NCI-H2081 treated with DMSO at 0.1 percent for 48 hours (cell line): ENCODE measurements at places on chromosomes 6 and 20.

GRCh38 chr6:148954461-148954860 lies 207.6 kb downstream of the UST start:
- DNase-seq = no peak

DNA sequence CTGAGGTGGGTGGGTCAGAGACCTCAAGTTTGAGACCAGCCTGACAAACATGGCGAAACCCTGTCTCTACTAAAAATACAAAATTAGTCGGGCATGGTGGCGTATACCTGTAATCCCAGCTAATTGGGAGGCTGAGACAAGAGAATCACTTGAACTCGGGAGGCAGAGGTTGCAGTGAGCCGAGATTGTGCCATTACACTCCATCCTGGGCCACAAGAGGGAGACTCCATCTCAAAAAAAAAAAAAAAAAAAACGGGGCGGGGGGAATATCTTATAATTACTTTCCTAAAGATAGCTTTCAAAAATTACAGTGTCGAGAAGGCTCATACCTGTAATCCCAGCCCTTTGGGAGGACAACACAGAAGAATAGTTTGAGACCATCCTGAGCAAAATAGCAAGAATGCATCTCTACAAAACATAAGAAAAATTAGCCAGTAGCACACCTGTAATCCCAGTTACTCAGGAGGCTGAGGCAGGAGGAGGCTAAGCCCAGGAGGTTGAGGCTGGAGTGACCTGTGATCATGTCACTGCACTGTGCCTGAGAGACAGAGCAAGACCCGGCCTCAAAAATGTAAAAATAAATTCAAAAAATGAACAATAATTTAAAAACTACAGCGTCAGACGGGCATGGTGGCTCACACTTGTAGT lies 25.8 kb downstream of the CBFA2T2 start:
- DNase-seq = no peak

DNA sequence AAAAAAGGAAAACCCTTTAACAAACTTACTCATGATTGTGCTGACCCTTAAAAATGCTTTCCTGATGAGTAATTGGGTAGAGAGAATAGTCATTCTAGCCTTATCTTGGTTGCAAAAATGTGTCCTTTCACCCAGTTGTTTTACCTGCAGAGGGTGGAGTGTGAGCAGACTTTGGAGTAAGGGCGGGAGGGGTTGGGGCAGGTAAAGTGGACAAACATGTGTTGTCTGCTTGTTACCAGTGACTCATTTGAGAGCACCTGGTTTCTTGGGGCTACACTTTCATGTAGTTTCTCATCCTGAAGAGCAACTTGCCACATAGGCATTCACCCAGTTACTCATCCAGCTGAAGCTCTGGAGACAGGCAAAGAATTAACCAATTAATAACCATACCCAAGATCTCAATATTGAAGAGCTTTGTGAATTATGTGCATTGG lies 121.1 kb downstream of the TNFRSF21 start:
- DNase-seq = no peak

- no peak for DNase-seq
These were observed 33.9 kb downstream of the PSMG4 start for GRCh38 chr6:3292431-3293197.

GRCh38 chr6:10479939-10480700 lies 41.0 kb upstream of the GCNT2 start:
- no peak for DNase-seq
